C1 segment of cervical spinal cord (tissue), 14 donors: ENCODE measurements at places on chromosomes 3 and 15.

DNA sequence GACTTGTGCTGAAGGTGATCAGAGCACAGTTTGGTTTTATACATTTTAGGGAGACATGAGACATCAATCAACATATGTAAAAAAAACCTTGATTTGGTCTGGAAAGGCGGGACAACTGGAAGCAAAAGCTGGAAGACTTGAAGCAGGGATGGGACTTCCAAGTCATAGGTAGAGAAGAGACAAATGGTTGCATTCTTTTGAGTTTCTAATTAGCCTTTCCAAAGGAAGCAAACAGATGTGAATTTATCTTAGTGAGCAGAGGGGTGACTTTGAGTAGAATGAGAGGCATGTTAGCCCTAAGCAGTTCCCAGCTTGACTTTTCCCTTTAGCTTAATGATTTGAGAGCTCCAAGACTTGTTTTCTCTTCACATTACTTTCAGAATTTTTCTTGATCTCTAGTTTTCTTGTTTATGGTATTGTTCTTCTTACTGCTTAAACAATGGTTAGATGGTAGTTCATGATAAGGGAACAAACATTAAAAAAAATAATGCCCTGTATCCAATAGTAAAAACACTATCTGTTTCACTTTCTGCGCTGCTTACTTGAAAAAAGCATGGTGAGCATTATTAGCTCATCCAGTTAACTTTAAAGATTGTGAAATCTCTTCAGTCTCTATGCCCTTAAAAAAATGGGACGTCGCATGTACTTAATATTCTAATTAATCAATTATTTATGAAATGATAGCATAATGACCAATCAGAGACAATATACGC, 48.5 kb upstream of the BCHE start:
- no peak for DNase-seq

DNA sequence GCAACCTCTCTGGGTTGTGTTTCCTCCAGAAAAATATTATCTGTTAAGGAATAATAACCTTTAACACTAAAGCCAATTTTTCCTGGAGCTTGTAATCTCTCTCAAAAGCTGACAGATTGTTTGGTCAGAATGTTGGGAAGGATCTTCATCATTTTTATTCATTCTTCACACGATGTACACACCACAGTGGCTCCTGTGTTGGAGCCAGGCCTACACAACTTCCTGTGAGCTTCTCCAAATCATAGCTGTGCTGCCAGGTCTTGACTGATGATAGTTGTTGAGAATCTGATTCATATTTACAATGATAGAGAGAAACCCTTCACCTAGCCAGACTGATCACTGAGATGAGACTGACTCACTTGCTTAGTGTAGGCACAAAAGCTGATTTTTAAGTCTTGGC, 151.0 kb upstream of the ROBO2 start:
- DNase-seq: no peak

GRCh38 chr15:77069521-77070121, 1.3 kb downstream of the TSPAN3 start:
- no peak for DNase-seq

- no peak for DNase-seq
Observed at GRCh38 chr3:119293105-119293870, 895 bp upstream of the ARHGAP31 start.

- DNase-seq: no peak
Observed at GRCh38 chr3:50325497-50326181, 2.4 kb downstream of the TUSC2 start.

GRCh38 chr3:53547327-53547726, 52.9 kb downstream of the CACNA1D start:
- DNase-seq: no peak

- DNase-seq: no peak
Observed at GRCh38 chr3:106030627-106030963, 161.8 kb upstream of the CBLB start.

GRCh38 chr3:191696348-191696747, 235.4 kb downstream of the PYDC2 start:
- DNase-seq: no peak

GRCh38 chr15:63918317-63918672, 84.5 kb upstream of the HERC1 start:
- no peak for DNase-seq
